Stimulated activated CD4-positive, alpha-beta T cell treated with anti-CD3 and anti-CD28 coated beads, Interleukin-4, amount 100 ng/mL, for 24 hours (primary cell): ENCODE measurements at places on chromosomes 11 and 22.

DNA sequence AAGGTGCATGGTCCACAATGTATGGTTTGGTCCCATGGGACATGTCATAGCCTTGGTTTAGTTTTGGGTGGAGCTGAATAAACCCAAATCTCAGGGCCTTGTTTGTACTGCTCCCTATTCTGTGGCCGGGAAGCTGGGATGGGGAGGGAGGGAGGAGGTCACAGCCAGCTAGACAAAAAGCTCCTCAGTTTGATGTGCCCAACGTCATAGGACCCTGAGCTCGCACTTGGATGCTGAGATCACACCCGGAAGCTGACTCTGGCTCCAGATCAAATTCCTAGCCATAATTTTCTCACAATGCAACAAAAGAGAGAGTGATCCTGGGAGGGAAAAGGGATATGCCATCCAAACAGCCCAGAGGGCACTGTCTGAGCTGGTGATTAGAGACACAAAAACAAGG, 1.5 kb downstream of the HSPB2 start:
- DNase-seq = no peak

- DNase-seq = no peak
Measured at GRCh38 chr11:66368484-66368883, 3.1 kb downstream of the SLC29A2 start.

DNA sequence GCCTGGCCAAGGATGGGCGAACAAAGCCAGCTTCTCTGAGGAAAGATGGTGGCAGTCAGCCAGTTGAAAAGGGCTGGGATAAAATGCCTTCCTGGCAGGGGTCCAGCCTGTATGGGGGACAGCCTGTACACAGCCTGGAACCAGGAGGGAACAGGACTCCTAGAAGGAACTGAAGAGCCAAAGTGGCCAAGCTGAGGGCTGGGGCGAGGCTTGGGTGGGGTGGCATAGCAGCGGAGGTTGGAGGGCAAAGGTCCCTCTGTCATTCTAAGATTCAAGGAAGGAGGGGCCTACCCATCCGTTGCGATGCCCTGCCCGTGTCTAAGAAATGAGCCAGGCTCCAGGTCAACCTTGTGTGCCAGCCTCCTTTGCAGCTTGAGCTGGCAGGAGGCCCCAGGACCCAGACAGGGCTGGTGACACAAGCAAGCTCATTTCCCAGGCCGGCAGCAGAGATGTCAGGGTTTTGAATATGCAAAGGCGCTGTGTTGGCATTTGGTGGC, 22.6 kb downstream of the FADD start:
- DNase-seq = no peak

GRCh38 chr11:15493066-15493465, 378.3 kb downstream of the INSC start:
- no peak for DNase-seq

GRCh38 chr11:82790723-82791484, 57.2 kb upstream of the FAM181B start:
- DNase-seq = no peak

DNA sequence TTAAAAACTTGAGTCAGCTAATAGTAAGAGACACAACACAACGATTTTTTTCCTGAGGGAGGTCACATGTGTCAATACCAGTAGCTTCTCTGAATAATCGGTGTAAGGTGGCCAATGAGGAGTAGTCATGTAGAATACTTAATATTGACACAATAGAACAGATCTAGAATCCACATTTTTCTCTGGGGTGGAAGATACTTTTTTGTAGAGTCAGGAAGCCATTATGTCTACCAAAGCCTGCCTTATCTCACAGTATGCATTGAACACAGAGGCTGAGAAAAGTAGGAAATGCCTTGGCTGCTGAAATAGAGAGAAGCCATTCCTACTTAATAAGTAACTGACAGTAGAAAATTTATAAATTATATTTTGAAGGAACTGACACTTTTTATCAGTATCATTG, 725.0 kb downstream of the METTL15 start:
- DNase-seq = no peak

GRCh38 chr11:808427-809286, 1.1 kb upstream of the RPLP2 start:
- DNase-seq = no peak

GRCh38 chr11:69131644-69132300, 24.0 kb upstream of the SMIM38 start:
- DNase-seq = no peak

DNA sequence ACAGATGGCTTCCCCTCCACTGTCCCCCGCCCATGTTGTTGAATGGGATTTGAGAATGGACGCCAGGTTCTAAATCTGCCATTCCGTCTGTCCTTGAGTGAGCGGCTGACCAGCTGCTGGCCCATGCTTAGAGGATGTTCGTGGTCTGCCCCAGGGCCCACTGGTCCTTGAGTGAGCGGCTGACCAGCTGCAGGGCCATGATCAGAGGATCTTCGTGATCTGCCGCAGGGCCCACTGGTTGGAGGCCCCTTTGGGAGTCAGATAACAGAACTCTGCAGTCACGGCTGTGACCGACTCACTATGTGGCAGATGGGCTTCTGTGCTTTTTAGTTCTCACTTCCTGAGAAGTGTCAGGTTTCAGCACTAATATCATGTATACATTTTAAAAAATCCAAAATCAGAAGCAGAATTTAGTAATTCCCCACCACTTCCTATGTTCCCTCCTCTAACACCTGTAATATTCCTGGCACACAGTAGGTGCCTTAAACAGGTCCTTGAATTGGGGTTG, 54.1 kb downstream of the MICAL3 start:
- DNase-seq = no peak

- no peak for DNase-seq
Measured at GRCh38 chr11:67290801-67291200, 1.7 kb downstream of the ANKRD13D start.

GRCh38 chr11:125454047-125454446, 42.0 kb downstream of the FEZ1 start:
- no peak for DNase-seq

DNA sequence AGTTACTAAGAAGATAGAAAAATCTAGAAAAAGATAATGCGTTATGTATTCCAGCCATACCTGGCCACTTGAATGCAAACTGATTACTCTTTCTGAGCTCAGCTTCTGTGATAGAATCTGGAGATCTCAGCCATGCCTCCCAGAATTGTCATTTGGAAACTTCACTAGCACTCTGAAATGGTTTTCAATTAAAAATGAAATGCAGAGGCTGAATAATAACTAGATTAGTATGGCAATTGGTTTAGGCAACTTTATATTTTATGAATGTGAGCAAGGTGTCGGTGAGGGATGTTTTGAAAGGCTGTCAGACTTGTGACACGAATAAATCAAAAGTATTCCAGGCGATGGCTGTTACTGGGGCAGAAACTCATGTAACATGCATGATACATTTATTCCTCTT, 128.8 kb upstream of the SORL1-AS1 start:
- DNase-seq = no peak

GRCh38 chr22:17232406-17232805, 13.2 kb upstream of the ADA2 start:
- no peak for DNase-seq

DNA sequence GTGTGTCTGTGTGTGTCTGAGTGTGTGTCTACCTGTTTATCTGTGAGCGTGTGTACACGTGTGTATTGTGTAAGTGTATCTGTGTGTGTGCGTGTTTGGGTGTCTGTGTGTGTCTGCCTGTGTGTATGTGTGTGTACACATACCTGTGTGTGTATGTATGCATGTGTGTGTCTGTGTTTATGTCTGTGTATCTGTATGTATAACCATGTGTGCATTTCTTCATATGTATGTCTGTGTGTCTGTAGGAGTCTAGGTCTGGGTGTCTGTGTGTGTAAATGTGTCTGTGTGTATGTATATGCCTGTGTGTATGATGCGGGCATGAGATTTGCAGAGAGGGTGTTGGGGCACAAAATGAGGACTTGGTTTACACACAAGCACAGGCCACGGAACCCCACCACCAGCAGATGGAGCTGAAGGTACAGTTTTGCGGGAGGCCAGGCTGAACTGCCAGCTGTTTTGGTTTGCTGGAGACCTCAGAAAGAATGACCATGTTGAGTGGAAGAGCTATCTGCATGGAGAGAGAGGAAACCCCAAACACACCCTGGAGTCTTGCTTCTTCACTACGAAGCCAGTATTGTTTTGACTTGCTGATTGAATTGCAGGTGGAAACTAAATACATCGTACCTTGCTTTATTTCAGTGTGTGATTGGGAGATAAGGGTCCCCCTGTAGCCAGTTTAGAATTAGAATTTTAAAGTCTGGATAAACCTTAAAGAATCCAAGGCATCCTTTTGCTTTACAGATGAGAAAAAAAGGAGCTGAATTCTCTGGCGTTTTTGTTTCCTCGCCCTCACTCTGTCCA, 497.2 kb downstream of the NTM start:
- DNase-seq = no peak

DNA sequence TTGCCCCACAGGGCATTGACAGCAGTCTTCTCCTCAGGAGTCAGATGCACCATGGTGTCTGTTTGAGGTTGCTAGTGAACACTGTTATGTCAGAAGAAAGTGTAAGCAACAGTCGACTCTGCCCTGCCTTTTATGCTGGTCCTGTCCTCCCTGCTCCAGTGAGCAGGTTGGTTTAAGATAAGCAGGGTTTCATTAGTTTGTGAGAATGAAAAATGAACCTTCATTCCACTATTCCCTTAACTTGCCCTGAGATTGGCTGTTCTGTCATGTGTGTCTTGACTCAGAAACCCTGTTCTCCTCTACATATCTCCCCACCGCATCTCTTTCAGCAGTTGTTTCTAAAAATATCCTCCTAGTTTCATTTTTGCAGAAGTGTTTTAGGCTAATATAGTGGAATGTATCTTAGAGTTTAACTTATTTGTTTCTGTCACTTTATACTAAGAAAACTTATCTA, at the start of gene HBD:
HBD (minus strand) TSS at position 103 of the 454 bp plus-strand sequence; CDS start at position 53, 50 bp downstream.
- DNase-seq = no peak

DNA sequence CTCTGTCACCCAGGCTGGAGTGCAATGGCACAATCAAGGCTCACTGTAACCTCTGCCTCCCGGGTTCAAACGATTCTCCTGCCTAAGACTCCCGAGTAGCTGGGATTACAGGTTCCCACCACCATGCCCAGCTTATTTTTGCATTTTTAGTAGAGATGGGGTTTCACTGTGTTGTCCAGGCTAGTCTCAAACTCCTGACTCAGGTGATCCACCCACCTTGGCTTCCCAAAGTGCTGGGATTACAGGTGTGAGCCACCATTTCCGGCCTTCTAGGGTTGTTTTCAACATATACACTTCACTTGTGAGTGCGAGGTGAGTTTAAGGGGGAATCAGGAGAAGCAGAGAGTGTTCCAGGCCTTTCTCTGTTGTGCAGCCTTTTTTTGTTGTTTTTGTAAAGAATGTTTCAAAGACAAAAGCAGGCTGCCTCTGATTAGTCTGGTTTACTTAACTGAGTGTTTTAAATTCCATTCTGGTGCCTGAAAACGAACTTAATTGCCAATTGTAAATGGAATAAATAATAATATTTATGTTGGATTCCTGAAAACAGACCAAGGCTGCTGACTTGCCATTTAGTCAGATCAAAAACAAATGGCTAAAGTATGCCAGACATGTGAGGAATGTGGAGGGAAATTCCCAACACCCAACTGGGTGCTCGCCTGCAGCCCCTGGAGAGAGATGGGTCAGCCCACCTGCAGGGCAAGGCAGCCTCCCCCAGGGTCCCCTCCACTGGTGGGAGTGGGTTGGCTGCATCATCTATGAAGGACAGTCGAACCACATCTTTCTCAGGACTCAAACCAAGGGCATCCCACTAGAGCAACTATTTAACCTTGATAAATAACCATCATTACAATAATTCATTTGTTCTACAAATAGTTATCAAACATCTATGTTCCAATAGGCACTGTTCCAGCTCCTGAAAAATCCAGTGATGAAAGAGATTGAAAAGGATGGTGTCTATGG, 4.6 kb upstream of the RANGAP1 start:
- DNase-seq = no peak

GRCh38 chr22:44172370-44173108, 8.2 kb upstream of the PARVG start:
- DNase-seq = no peak

- DNase-seq = no peak
Measured at GRCh38 chr22:24775769-24776492, 1.4 kb upstream of the PIWIL3 start.

DNA sequence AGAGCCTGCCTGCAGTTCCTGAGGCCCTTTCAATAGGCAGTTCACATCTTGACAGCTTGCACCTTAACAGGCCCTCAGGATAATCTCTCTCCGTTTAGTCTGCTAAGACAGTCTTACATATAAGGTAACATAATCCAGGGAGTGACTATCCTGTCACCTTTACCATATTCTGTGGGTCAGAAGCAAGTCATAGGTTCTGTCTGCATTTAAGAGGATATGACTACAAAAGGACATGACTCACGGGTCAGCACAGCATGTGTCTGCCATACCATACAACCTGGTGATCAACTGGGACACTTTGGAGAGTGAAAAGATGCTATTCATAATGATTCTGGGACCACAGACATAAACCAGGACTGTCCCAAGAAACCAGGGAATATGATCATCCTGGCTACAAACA, 611.1 kb downstream of the SOX6 start:
- no peak for DNase-seq

DNA sequence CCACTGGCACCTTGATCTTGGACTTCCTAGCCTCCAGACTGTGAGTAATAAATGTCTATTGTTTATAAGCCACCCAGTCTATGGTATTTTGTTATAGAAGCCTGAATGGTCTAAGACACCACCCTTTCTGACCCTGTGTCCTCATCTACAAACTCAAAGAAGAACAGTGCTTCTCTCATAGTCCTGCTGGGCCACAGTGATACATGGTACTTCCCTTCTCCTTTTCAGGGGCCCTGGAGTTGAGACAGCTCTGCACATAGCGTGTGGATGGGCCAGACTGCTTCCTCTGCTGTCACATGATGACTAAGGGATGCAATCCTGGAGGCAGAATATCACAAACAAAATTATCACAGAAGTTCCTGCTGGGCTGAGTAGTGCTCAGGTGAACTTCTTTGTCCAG, 5.0 kb downstream of the KCNJ11 start:
- no peak for DNase-seq

DNA sequence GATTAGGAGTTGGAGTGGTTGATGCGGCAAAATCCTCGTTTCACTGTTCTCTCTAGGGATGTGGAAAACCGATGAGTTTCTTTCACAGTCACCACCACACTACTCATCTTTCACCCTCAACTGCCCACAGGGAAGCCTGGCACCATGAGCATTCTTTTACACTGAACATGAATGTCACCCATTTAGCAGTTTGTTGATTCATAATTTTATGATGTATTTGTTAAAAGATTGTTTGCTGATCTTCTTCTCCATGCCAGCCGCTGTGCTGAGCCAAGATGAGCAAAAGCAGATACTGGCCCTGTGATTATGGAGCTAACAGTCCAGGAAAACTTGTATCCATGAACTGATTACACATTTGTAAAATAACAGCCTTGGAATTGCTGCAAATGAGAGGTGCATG, 3.9 kb upstream of the SCGB1D2 start:
- DNase-seq = no peak

GRCh38 chr22:36771356-36772063, 4.4 kb downstream of the IFT27 start:
- DNase-seq = no peak
